Islet precursor cell (in vitro differentiated cells): ENCODE measurements at places on chromosomes 12 and 14.

GRCh38 chr14:94102768-94103482 lies 7.6 kb upstream of the IFI27 start:
- no peak for DNase-seq

DNA sequence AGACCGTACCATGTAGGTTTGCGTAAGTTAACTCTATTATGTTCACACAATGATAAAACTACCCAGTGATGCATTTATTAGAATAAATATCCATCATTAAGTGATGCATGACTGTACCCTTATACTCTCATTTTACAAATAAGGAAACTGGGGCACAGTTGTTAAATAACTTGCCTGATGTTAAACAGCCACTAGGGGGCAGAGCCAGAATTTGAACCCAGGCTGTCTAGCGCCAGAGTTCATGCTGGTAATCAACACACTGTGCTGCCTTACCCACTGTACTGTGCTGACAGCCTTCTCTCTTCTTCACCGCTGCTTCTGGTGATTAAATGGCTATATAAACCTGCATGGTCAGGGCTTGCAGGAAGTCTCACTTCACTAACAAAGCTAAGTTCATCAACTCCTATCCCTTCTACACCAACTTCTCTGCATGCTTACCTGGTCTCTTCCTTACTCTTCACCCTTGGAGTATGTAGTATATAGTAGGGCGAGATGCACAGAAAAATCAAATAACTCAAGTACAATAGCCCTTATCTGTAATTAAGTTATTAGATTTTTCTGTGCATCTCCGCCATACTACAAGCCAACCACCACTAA lies 43.6 kb upstream of the APPL2 start:
- DNase-seq = peak; percentile 59

DNA sequence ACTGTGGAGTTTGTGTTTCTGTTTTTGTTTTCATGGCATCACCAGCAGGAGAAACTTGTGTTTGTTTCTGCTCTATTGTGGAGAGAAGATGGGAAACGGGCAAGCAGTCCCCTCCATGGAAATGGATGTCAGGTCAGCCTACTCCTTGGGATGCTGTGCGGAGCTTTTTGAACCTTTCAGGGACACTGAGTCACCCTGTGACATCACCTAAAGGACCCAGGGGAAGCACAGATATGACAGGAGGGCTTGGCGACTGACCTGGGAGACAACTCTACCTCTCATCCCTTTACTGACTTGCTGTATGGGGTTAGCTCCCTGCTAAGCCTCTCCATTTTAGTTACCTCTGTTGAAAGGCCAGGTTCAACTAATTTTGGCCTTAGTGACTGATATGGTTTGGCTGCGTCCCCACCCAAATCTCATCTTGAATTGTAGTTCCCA lies 706.9 kb upstream of the TMEM132C start:
- DNase-seq = no peak

- DNase-seq = no peak
Measured at GRCh38 chr12:132824053-132824452, 4.6 kb downstream of the GOLGA3 start.

DNA sequence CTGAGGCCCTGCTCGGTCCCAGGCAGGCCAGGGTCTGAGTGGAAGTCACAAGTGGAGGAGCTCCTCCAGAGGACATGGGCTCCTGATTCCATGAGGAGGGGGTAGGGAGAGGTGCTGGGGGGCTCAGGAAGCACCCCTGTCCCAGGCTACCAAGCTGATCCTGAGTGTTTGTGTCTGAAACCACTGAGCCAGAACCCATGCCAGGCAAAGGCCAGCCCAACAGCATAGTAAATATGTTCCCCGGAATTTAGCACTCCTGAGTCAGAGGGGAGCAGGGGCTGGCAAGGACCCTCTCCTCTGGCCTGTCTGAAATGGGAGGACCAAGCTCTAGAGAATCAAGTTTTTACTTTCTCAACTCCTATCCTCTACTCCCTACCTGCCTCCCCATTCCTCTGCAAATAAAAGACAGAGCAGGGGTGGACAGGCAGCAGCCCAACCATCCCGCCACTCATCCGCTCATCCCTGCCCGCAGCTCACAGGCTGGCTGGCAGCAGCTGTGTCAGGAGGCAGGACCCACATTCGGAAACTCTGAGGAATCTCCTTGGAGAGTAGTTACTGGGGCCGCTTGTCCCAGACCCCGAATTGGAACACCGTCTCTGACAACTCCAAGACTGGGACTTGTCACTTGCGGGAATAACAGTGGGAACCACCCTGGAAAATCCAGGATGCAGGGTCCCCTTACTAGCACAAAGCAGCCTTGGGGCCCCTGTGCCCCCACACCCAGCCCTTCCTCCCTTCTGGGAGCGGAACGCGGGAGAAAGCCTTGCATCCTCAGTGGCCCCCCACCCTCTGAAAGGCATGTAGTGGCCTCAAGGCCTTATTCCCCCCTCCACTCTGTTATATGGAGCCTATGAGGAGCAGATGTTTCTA lies 102.5 kb downstream of the ZFP36L1 start:
- peak; percentile 50 for DNase-seq
